ENCODE measurements at places on chromosomes 16 and 17. TPM values are rescaled to one million over a fixed set of nuclear protein-coding genes. Genes with fewer than 3 reads are reported as not detected.

The SRCIN1 gene
- 1.8 TPM for total RNA-seq

The USP7 gene
- total RNA-seq, result 73.8 TPM

The PNMT gene
- total RNA-seq, result 1.2 TPM

The LGALS9B gene
- not detected for total RNA-seq

The TBC1D3I gene
- total RNA-seq, result not detected

The HOXB6 gene
- 9.5 TPM for total RNA-seq

The CES5A gene
- total RNA-seq, result not detected

GRCh38 chr16:57185446-57185944, 344 bp downstream of the PSME3IP1 start:
- DNase-seq, result peak; percentile 64

GRCh38 chr17:58533616-58534188, 19.3 kb upstream of the MTMR4 start:
- DNase-seq, result no peak

- DNase-seq, result no peak
Observed at GRCh38 chr17:81241203-81241602, 2.1 kb downstream of the NDUFAF8 start.

- peak; percentile 77 for DNase-seq
Observed at GRCh38 chr17:71084219-71084618, 914.9 kb downstream of the KCNJ2 start.

GRCh38 chr17:58969156-58969555, 137.5 kb downstream of the TRIM37 start:
- no peak for DNase-seq

GRCh38 chr16:53651357-53651756, 52.3 kb downstream of the RPGRIP1L start:
- no peak for DNase-seq

DNA sequence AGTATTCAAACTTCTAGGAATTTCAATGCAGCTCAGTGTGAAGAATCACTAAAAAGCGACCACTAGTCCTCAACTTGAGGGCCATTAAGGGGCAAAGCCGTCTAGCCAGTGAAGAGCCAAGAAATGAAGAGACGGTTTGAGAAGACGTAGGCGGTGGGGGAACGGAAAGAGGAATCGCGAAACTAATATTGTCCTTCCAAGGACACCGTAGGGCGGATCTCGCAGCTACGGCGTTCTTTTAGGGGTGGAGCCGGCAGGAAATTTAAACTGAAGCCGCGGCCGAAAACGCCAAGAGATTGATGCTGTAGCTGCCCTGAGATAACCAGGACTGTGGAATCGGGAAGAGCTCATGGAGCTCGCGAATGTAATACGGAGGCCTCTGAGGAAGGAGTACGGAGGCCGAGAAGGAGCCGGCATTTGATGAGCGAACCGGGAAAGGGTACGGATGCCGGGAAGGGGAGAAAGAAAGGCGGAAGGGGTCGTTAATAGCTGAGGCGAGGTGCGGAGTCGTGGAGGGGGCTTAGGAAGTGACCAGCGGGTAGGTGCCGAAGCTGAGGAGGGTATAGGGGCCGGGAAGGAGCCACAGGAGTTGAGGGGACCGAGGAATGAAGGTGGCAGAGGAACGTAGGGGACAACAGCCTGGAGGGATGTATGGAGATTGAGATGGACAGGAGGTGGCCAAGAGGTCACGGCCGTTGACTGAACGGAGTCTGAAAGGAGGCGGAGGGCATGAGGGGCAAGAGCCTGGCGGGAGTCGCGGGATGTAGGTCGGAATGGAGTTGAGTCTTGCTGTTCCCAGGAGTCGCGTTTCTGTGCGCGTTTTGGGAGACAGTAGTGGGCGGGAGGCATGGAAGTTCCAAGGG, at the start of gene DBF4B:
DBF4B (plus strand) TSS at position 265 of the 863 bp plus-strand sequence; CDS start at position 421, 156 bp downstream.
- DNase-seq, result peak; percentile 95

DNA sequence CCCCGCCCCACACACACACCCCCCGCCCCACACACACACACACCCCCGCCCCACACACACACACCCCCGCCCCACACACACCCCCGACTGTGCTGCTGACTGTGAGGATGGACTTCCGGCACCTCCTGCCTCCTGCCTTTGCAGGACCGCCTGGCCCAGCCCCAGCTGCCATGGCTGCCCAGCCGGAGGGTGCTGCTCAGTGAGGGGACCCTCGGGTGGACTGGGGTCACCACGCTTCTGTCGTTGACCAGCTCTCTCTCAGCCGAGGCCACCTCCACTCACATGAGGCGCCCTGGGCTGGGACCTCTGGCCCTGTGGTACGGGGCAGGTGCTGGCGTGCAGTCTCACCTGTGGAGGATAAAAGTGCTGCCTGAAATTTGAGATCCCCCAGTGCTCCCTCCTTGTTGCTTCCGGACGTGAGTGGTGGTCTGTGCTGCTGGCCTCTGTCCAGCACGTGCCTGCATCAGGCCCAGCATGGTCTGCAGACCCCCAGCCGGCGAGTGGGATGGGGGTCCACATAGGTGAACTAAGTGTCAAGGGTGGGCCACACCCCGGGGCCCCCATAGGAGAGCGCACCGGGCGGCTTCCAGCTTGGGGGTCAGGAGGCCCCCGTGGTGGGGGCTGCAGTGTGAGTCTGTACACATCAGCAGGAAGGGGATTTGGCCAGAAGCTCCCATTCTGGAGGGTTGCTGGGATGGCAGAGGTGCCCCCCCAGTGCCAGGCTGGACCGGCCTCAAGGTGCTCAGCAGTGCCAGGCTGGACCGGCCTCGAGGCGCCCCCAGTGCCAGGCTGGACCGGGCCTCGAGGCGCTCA, 11.2 kb downstream of the METRNL start:
- no peak for DNase-seq

DNA sequence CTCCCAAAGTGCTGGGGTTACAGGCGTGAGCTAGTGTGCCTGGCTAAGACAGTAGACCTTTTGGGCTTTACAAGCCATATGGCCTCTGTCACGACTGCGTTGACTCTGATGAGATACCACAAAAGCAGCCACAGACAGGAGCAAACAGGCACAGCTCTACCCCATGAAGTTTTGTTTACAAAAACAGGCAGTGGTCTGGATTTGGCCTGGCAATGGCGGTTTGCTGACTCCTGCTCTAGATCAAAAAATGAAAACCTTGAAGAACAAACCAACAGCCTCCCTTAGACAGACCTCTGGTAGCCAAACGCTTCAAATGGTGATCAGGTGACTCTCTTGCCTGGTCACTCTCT, 20.7 kb downstream of the SLC43A2 start:
- DNase-seq, result no peak

DNA sequence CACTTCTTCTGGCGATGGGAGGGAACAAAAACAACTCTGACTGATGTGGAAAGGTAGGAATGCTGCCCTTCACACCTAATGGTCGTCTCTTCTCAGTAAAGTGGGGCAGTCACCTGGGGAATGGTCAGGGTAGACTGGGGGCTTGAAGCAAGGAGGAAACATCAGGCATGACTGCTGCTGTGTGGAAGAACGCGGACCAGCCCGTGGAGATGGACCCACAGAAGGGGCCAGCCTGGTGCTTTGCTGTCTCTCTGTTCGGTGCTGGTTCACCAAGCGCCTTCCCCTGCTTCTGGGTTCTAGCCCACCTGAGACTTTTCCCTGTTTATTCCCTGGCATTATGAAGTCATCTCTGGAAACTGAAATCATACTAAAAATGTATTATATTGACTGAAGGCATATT, 96.2 kb upstream of the DNAH17 start:
- no peak for DNase-seq

DNA sequence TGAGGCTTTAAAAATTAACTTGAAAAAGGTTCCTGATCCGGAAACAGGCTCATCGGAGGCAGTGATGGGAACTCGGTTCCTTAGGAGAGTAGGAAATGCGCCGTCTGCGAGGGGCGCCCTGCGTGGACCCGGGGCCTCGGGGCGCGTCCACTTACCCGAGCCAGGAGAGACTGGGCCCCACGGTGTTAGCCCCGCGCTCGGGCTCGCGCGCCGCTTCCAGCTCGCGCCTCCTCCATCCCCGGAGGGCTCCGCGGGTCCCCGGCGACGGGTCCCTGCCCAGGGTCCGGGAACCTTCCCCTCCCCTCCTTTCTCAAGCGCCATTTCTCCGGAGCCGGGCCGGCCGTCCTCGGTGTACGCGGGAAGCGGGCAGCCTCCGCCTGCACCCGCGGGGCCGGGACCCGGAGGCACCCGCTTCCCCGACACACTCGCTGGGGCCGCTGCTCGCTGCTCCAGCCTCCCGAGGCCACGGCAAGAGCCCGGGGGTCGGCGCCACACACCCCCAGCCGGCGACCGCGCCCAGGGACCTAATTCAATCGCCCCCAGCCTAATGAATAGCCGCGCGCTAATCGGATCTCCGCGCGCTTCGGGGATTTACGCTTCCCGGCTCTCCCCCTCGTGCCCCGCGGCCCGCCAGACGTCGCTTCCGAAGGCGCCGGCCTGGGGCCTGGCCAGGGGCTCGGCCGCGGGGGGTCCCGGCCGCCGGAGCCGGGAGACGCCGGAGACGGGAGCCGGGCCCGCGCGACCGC, 2.2 kb upstream of the BAHCC1 start:
- DNase-seq, result peak; percentile 26

GRCh38 chr16:86734543-86735460, 156.5 kb downstream of the FOXL1 start:
- no peak for DNase-seq

GRCh38 chr16:52680993-52681392, 134.1 kb upstream of the TOX3 start:
- DNase-seq, result no peak

GRCh38 chr17:38900978-38901656, 24.3 kb upstream of the LASP1NB start:
- peak; percentile 89 for DNase-seq

- DNase-seq, result no peak
Observed at GRCh38 chr16:81374550-81374949, 59.8 kb downstream of the GAN start.

DNA sequence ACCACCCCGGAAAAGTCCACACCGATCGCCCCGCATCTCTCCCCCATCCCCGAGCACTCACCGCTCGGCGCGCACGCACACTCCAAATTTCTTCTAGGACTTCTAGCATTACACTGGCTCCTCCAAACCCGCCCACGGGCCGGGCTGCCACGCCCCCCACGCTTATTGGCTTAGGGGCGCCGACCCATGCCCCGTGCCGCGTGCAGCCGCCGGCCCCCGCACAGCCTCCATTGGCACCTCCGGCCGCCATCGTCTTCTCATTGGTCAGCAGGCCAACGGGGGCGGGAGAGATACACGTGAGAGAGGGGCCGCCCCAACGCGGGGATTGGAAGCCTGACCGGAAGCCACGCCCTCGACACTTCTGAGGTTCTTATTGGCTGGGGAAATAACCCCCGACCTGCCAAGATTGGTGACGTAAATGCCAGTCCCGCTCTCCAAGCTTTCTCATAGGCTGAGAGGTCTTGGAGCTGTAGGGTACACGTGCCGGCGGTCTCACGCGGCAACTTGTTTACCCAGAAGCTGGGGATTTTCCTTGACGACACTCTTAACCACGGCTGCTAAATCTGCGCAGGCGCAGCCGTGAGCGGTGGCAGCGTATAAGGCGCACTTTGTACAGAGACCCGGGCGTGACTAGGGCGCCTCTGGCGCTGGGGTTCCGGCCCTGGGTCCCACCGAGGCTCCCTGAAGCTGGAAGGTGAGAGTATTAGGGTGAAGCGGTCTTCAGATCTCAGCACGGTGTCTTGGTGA, 4.2 kb upstream of the PER1 start:
- DNase-seq, result peak; percentile 99

DNA sequence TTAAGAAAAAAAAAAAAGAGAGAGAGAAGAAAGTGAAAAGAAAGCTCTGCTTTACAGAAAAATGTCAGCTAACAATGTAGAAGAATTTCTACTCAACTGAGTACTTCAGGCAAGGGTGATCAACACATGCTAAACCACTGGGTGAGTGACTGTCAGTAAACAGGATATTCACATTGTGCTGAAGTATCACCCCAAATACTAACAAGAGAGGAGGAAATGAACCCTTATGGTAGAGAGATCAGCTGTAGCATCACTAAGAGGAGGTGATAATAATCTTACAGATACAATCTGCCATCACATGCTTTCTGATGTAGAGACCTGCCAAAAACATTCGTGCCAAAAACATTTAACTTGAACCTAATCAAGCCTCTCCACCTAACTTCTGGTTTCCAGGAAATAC, 30.7 kb upstream of the ICAM2 start:
- no peak for DNase-seq

GRCh38 chr17:32771396-32771795, 105.5 kb downstream of the MYO1D start:
- DNase-seq, result peak; percentile 69

DNA sequence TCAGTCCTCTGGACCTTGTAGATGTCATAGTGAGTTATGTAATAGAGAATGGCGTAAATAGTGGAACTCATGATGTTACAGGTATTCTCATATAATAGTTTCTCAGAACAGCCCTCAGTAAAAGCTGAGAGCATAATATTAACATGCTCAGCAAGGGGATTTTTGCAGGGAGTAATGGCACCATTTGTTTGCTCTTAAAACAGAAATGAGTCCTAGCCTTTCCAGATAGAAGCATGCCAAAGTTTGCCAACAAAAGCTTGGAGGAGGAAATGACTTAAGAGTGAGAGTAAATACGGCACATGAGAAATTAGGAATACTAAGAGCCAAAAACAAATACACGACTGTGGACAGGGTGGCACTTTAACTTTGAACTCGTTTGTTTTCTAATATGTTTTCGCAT, 198.4 kb downstream of the ANKFN1 start:
- peak; percentile 19 for DNase-seq

DNA sequence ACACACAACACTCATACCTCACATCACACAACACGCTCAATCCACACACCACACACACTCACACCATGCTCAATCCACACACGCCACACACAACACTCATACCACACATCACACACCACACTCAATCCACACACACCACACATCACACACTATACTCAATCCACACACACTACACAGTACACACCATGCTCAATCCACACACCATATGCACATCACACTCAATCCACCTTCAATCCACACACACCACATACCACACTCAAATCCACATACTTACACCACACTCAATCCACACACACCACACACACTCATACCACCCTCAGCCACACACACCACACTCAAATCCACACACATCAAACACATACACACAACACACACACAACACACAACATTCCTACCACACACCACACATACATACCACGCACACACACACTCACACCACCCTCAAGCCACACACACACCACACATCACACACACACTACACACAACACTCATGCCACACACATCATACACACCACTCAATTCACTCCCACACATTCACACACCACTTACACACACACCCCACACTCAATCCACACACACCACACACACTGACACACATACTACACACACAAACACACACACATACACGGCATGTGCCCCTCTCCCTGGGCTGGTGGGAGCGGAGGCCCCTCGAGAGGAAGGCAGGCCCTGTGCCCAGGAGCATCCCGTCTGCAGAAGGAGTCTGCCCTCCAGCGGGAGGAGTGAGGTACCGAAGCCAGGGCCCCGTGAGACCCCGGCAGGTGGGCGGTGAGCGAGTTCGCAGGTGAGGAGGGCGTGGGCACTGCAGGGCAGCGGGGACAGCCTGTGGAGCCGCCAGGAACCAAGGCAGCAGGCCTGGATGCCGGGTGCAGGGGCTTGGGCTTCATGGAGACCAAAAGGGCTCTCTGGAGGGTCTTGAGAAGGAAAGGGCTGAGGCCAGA, 33.1 kb upstream of the RPTOR start:
- DNase-seq, result no peak

Data from PC-3 (cell line).